NCI-H526 treated with DMSO at 0.1 percent for 48 hours (cell line): ENCODE measurements at places on chromosomes 4 and X.

GRCh38 chr4:80011636-80012236, 61.3 kb downstream of the ANTXR2 start:
- DNase-seq, result no peak

DNA sequence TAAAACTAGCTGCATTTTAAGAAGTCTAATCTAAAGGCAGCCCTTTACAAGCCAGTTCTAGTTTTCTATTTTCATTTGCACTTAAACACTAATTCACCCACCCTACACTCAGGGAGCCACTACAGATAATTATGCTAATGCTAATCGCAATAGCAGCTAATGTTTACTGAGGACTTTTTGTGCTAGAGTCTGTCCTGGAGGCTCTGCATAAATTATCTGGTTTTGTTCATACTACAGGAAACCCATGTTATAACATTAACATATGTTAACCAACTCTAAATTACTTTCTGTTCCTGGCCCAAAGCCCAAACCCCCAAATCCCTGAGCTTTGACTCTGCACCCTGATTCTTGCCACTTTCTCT, 480 bp upstream of the RADX start:
- DNase-seq, result peak; percentile 76

DNA sequence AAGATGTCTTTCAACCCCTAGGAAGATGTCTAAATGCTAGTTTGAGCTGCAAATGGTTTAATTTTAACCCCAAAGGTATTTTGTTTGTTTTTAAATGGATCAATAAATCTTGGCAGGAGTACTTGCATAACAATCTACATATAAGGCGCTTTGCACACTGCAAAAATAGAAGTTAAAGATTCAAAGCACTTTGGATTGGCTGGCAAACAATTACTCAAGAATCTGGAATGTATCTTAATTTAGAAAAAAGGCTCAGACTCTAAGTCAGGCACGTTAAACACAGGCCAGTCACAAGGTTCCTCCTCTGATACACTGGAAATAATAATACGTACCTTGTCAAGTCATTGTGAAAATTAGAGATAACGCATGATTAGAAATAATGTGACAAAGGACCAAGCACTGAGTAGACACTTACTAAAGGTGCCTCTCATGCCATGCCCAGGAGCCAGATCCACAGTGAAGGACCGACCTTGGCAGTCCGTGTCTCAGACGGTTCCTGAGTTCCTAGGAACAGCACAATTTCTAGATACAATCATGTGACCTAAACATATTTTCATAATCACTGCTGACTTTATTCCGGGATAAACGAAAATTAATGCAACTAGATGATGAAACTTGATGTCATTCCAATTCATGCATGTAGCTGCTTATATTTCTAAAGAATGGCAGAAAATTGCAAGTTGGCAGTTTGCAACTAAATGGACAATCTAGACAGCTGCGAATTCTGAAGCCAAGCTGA, 49.6 kb downstream of the PROM1 start:
- DNase-seq, result no peak

DNA sequence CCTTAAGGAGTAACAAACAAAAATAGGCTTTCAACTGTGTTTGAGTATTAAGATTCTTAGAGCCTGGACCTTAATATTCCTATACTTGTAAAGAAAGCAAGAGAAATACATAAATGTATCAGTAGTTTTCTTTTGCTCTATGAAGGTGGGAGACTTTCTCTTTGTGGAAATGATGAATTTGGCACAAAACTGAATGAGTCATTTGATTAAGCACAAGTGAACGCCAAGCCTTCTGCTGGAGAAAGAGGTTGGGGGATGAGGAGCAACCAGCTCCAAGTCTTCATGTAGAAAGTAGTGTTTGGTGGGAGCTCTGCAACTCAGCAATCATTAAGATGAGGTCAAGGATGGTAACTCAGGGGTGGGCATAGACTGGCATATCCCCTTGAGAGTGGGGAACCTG, 49.6 kb downstream of the MEPE start:
- no peak for DNase-seq

DNA sequence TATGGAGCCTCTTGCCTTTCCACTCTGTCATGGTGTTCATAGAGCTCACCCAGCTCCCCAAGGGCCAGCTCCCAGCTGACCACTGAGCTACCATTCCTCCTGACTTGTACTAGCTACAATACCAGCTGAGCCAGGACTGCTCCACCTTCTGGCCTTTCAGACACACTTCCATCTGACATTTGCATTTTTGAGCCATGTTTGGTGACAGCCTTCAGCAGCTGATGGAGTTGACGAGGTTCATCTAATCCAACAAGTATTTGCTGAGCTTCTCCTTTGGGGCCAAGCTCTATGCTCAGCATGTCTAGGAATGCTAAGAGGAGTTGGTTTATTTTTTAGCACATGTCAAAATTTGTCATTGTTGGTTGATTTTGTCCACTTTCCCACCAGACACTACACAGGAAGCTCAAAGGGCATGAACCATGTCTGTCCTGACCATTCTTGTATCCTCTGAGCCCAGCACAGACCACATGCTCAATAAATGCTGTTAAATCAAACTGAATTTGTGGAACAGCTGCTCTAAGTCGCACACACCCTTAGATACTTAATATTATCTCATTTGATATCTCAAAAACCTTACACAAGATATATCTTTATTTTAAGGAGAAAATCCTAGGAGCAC, 142.6 kb upstream of the PPARGC1A start:
- no peak for DNase-seq

- DNase-seq, result peak; percentile 6
Observed at GRCh38 chrX:43836435-43837184, 45.6 kb downstream of the MAOB start.

GRCh38 chr4:113114884-113115283, 65.4 kb downstream of the ANK2 start:
- DNase-seq, result no peak

DNA sequence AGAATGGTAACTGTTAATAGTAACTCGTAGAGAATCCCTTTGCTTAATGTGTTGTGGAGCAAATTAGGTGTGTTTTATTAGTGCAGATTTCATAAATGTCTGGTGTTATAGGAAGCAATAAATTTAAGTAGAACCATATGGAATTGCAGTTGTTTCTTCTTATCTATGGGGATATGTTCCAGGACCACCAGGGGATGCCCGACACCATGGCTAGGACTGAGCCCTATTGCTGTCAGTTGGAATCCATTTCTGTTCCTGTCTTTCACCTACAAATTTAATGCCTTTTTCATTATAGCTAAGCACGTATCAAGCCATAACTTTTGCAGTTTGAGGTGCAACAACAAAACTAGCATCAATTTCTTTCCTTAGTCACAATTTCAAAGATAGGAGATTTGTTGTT, 72.5 kb downstream of the DDIT4L start:
- no peak for DNase-seq

GRCh38 chr4:87077914-87078585, 142.4 kb downstream of the KLHL8 start:
- no peak for DNase-seq

GRCh38 chr4:7171191-7171900, 21.0 kb upstream of the SORCS2 start:
- no peak for DNase-seq

GRCh38 chr4:929096-929765, 2.9 kb downstream of the GAK start:
- no peak for DNase-seq

DNA sequence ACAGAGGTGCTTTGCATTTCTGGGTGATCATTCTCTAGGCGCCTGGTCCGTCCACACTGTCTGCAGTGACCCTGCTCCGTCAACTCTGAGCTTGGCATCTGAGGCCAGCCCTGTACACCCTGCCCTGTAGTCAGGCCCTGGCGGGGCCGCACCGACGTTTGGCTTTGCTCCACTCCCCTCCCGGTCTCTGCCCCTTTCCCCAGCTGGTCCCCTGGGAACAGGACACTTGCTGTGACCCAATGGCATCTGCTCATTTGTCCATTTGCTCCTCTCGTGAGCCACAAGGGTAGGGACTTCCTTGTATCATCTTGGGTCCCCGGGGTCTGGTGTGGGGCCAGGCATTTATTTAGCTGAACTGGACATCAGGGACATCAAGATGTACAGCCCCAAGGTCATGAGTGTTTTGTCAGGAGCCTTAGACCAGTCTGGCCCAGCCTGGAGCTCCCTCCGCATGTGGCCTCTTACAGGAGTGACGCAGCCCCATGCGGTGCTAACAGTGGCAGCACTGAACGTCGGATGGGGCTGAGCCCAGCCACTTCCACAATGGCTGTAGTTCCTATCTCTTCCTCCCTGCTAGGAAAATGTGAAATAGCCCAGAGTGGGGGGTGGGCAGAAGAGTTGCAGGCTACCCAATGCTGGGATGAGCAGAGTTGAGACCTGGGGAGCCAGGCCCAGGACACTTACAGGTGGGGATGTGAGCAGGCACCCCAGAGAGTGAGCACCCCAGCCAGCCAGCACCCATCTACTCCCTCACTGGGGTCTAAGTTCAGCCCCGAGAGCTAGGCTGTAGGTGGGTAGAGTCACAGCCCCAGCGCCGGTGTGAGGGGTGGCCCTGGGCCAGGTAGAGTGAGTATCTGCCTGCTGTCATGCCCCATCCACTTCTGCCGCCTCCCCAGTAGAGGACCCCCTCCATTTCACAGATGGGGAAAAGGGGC, 2.0 kb upstream of the SH3BP2 start:
- DNase-seq, result no peak

DNA sequence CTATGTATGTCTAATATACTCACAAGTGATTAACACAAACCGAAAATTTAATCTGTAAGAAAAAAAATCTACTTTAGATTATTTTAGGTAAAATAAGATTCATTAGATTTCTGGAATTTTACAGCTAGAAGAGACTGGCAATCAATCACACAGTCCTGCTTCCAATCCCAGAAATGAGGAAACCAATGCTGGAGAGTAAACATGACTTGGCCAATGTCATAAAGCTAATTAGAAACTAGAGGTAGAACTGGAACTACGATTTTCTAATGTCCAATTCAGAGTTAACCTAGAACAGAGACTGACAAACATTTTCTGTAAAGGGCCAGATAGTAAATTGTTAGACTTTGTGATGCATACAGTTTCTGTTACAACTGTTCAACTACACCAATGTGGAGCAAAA, 123.6 kb downstream of the CORIN start:
- DNase-seq, result no peak

- no peak for DNase-seq
Observed at GRCh38 chr4:120406960-120407359, 340.3 kb upstream of the MAD2L1 start.

GRCh38 chrX:134736356-134736755, 78.1 kb upstream of the PLAC1 start:
- no peak for DNase-seq

DNA sequence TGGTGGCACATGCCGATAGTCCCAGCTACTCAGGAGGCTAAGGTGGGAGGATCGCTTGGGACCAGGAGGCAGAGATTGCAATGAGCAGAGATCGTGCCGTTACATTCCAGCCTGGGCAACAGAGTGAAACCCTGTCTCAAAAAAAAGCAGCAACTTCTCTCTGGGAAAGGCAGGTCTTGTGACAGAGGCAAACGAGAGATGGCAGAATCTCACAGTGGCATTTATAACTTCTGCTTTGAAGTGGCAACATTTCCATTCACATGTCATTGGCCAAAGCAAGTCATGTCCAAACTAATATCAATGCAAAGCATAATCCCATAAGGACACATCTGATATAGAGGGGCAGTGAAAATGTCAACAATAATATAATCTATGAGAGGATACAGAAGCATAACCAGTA, 79.8 kb downstream of the PPEF2 start:
- no peak for DNase-seq

DNA sequence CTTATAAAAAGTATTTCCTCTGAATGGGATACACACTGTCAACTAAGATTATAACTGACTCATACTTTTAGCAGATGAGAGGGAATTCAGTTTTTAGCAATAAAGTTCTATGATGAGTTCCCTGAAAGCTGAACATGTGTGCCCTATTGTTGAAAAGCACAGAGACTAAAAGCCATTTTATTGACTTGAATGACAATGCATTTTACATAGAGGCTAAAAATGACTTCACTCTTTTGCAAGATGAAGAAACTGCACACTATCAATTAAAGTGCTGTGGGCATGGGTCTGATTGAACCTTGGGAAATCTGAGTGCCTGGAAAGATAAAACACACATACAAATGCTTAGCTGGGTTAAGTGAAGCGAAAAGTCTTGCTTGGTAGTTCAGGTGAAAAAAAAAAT, 633.4 kb downstream of the PDHA2 start:
- no peak for DNase-seq

- DNase-seq, result no peak
Observed at GRCh38 chr4:47210828-47211227, 179.5 kb downstream of the GABRB1 start.

- peak; percentile 80 for DNase-seq
Observed at GRCh38 chr4:150867148-150867547, 147.9 kb downstream of the LRBA start.

- no peak for DNase-seq
Observed at GRCh38 chr4:30769093-30769492, 48.9 kb downstream of the PCDH7 start.

- peak; percentile 64 for DNase-seq
Observed at GRCh38 chrX:50779694-50780093, 34.3 kb downstream of the SHROOM4 start.

- peak; percentile 56 for DNase-seq
Observed at GRCh38 chr4:88818631-88819470, 121.2 kb upstream of the NAP1L5 start.

DNA sequence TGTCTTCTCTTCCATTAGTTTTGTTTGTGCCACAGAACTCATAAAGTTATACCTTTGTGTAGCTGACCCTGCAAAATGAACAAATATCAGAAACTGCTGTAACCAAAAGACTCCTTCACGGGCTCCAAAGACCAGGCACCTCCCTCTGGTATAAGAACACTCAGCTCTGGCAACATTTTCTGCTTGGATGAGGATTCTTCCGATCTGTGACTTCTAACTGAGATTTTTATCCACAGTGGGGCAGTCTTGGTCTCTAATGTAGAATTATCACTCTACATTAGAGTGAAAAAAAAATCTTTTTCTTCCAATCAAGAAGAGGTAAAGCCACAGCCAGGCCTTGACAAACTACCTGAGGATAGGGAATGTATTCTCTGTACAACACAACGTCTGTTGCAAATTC, 38.5 kb upstream of the PRSS48 start:
- DNase-seq, result no peak

DNA sequence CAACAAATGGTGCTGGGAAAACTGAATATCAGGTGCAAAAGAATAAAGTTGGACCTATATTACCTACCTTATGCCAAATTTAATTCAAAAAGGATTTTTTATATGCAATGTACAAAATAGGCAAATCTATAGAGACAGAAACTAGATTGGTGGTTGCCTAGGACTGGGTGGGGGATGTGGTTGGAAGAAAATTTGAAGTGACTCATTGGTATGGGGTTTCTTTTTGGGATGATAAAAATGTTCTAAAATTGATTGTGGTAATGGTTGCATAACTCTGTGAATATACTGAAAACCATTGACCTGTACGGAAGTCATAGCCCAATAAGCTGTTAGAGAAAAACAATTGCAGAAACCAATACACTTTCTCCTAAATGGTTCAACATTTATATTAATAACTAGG, 72.1 kb downstream of the COL4A5 start:
- no peak for DNase-seq

GRCh38 chr4:150402871-150403272, 179.1 kb upstream of the MAB21L2 start:
- DNase-seq, result no peak
